Head of caudate nucleus (tissue), 42 donors: ENCODE measurements at places on chromosomes 1 and 21.

DNA sequence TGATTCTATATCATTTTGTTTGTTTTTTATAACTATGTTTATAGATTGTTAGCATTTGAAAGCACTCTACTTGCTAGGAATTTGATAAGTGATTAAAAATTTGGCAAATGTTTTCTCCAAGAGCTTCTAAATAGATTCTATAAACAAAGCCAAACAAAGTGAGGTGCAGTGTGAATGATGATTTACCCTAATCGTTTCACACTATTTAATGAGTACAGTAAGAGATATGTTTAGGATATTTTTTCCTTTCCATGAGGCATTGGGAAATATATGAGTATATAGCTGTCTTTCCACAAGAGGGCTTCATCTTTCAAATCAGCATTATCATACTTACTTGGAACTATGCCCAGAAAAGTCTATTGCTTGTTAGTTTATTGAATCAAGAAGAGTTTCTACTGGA lies 277.0 kb upstream of the BRINP3 start:
- DNase-seq = no peak

DNA sequence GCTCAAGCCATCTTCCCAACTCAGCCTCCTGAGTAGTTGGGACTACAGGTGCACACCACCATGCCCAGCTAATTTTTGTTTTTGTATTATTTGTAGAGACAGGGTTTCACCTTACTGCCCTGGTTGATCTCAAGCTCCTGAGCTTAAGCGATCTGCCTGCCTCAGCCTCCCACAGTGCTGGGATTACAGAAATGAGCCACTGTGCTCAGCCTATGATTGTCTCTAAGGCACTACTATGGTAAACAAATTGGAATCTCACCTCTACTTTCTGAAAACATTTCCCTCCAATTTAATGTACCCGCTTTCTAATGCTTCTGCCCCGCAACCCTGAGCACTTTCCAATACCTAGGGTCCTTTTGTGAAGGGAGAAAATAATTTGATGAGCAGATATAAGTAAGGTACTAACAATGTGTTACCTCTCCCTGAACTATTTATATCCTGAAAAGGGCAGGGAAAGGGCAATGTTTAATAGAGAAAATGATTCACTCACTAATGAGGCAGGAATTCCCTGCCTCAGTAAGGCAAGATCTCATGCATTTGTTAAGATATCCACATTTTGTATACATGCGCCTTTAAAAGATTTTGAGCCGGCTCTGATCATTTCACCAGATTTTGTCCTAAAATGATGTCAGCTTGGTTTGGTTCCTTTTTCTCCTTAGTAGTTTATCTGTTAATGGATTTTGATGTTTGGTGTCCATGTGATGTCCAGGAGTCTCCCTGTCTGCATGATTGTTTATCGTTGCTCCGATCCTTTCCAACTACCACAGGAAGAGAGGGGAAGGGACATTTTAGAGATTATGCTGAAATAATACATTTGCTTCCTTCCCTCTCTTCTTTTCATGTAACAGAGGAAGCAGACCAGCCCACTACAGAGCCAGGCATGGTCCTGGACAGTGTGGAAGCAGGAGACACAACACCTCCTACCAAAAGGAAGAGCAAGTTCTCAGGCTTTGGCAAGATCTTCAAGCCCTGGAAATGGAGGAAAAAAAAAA lies 47.3 kb upstream of the RCC1 start:
- DNase-seq = no peak

DNA sequence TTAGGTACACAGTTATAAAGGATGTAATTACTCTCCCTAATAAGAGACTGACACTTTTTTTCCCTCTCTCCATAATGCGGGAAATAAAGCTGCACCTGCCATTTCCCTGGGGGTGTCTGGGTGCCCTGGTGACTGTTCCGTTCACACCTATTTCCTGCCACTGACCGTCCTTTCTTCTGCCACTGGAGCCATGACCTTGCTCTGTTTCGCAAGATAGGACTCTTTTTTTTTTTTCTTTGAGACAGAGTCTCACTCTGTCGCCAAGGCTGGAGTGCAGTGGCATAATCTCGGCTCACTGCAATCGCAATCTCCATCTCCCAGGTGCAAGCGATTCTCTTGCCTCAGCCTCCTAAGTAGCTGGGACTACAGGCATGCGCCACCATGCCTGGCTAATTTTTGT lies 66.1 kb upstream of the SERBP1 start:
- no peak for DNase-seq

GRCh38 chr1:90810681-90811080 lies 93.6 kb upstream of the BARHL2 start:
- DNase-seq = no peak

DNA sequence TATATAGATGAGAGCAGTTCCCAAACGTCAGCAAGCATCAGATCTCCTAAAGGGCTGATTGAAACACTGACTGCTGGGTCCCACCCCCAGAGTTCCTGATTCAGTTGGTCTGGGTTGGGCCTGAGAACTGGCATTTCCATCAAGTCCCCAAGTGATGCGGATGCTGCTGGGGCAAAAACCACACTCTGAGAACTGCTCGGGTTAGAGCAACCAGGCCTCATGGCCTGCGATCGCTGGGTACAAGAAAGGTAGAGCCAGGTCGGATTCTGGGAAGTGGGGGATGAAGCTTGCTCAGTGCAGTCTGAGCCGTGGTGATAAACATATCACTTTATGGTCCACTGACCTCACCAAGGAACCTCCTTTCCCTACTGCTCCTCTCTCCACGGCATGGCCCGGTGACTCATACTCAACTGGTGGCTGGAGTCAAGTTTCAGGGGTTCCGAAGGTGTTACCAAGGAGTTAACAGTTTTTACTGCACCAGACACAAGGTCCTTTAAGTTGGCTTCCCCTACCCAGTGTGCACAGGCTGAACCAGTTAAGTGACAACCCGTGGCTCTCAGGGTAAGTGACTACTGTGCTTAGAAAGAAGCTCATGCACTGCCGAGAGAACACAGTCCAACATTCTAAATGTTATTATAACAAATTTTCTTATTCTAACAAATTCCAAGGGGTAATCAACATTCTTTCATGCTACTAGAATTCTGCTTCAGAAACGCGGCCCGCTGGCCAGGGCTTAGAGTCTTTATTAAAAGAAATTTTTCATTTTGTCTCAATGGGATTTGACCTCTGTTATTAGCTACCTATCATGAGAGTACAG lies 153.5 kb downstream of the TGFBR3 start:
- DNase-seq = no peak

GRCh38 chr1:241396747-241397681 lies 40.0 kb upstream of the RGS7 start:
- DNase-seq = no peak

DNA sequence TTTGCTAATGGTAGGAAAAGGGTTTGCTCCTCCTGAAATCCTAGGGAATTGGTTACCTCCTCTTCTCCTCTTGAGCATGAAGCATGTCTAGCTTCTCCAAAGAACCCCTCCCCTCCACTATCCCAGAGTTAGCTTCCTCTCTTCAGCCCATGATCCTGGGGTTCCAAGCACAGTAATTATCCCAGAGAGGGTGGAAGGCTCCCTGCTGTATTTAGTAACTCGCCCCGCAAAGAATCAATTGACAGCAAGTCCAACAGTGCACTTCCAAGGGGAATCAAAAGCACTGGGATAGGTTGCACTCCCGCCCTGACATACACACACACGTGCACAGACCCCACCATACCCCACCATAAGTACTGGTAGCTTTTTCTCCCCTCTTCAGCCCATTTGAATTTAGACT lies 3.1 kb downstream of the S100A8 start:
- DNase-seq = no peak

DNA sequence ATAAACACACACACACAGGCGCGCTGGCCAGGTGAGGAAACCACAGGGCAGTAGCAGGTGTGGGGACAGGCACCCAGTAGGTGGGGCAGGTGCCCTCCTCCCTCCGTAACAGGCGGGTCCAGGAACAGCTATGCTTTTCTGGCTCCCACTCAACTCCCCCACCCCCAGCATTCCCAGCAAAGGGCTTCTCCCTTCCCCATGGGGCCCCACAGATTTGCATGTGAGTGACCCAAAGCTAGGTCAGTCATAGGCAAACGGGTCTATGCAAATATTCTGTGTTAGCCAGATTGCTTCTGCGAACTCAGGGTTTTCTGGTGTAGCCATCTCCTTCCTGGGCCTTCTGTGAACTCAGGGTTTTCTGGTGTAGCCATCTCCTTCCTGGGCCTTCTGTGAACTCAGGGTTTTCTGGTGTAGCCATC lies 114.2 kb downstream of the SIK1 start:
- no peak for DNase-seq

GRCh38 chr1:76158126-76158525 lies 83.6 kb downstream of the ST6GALNAC3 start:
- DNase-seq = no peak

GRCh38 chr1:232390590-232390989 lies 239.3 kb downstream of the SIPA1L2 start:
- no peak for DNase-seq

GRCh38 chr1:83741348-83741747 lies 257.6 kb downstream of the TTLL7 start:
- DNase-seq = no peak

DNA sequence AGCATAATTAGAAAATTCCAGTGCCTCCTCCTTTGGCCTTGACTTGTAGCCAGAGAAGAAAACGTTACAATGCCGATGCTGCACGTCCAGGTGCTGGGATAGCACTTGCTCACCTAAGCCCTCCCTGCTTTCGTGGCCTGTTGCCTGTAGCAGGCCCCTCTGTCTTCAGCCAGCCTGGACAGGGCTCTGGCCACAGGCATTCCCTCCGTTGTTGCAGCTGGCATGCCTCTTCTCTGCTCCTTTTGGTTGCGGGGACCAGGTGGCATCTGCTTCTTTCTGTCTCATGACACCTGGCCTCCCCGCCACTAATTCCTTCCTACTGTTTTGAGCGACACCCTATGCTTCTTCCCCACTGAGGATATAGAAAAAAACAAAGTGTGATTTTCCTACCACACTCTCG lies 54.6 kb upstream of the MORC3 start:
- DNase-seq = no peak

GRCh38 chr1:43858324-43858723 lies 75.3 kb upstream of the ARTN start:
- DNase-seq = peak; percentile 78

GRCh38 chr1:43839056-43839455 lies 94.5 kb upstream of the ARTN start:
- DNase-seq = no peak

GRCh38 chr1:20470194-20470593 lies 15.8 kb downstream of the CAMK2N1 start:
- DNase-seq = peak; percentile 68

- no peak for DNase-seq
Observed at GRCh38 chr21:27703791-27704190, 736.9 kb upstream of the ADAMTS5 start.

GRCh38 chr1:166193057-166193698 lies 26.4 kb upstream of the FAM78B start:
- DNase-seq = no peak

DNA sequence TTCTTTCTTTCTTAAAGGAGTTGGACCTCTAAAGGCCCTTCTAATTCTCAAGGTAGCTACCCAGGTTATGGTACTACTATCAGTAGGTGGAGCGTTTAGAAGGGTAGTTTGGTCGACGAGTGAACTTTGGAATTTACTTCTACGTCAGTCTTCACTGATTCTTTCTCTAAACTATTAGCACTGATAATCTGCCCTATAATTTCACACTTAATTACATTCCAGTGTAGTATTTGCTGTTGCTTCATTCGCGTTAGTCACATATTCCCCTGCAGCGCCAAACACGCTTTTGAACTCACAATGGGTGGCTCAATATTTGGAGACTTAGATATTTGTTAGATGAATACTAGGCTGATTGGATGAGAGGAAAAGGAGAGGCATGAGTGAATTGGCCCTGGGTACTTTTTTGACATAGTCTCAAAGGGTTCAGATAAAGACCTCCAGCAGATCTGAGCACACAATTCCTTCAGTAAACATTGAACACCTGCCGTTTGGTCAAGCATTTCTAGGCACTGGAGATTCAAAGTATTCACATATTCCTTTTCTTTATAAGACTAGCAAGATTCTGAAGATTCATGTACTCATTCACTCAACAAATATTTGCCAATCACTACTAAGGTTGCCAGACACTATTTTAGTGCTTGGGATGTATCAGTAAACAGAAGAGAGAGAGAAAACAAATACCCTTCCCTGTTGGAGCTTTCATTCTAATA lies 929 bp upstream of the FOXJ3 start:
- no peak for DNase-seq

- no peak for DNase-seq
Observed at GRCh38 chr1:119080586-119080985, 59.9 kb downstream of the WARS2 start.

- no peak for DNase-seq
Observed at GRCh38 chr1:6898974-6899539, 113.8 kb downstream of the CAMTA1 start.

GRCh38 chr1:15723631-15724246 lies 12.3 kb upstream of the SLC25A34 start:
- no peak for DNase-seq

GRCh38 chr1:9181990-9182783 lies 52.4 kb upstream of the H6PD start:
- DNase-seq = no peak

GRCh38 chr1:172671591-172671990 lies 12.7 kb downstream of the FASLG start:
- no peak for DNase-seq

DNA sequence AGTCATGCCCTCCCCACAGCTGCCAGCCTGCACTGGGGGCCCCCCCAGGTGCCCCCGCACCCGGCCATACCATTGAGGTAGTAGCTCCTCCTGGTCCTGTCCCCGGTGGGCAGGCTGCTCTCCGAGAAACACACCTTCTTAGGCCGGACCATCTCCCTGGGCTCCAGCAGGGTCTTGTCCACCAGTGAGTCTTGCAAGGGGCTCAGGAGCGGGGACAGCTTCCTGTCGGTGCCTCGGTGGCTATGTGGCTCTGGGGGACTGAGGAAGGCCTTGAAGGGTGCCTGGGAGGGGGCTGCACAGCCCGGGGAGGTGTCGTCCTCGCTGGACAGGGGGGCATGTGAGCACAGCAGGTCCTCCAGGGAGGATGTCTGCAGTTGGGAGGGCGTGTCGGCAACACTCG lies 12.9 kb upstream of the FTCD start:
- no peak for DNase-seq

- no peak for DNase-seq
Observed at GRCh38 chr1:230806552-230806951, 59.4 kb downstream of the CAPN9 start.

GRCh38 chr1:205751036-205751651 lies 1.2 kb upstream of the NUCKS1 start:
- no peak for DNase-seq

DNA sequence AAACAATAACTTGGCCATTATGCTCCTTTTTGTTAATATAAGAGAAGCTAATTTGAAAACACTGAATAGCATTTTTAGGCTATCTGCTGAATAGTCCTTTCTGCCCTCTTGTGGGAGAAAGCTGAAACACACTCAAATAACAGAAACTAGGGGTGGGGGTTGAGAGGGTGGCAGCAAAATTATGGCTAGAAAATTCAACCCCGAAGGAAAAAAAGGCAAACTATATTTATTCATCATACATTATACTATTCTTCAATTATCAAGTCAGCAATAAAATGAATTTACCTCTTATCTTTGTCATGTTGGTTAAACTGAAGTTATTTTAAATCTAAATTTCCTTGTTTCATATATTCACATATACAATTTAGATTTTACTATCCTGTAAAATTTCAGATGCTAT lies 255.9 kb downstream of the FAF1 start:
- no peak for DNase-seq
